ENCODE measurements at places on chromosomes 12 and 14. TPM values are rescaled to one million over a fixed set of nuclear protein-coding genes. Genes with fewer than 3 reads are reported as not detected.
A peak's percentile ranks its signal among the peaks of the same experiment; 100 is the strongest.

- H3K36me3 ChIP-seq = no peaks in the 10 kb centered on the region
- no peak overlapping the region for H3K27ac ChIP-seq
- no peak overlapping the region for H3K4me3 ChIP-seq
- DNase-seq = no peak
- peaks cover 22% of the 10 kb centered on the region for H3K4me1 ChIP-seq
These were observed 141.4 kb downstream of the PHLDA1 start for GRCh38 chr12:75890141-75890540.

- no peak overlapping the region for H3K27ac ChIP-seq
- H3K4me3 ChIP-seq = no peak overlapping the region
- no peaks in the 10 kb centered on the region for H3K36me3 ChIP-seq
- no peak for DNase-seq
- H3K4me1 ChIP-seq = no peaks in the 10 kb centered on the region
- H3K27me3 ChIP-seq = no peaks in the 10 kb centered on the region
These were observed 133.9 kb upstream of the FGD4 start for GRCh38 chr12:32265456-32265855.

- H3K4me3 ChIP-seq = no peak overlapping the region
- no peaks in the 10 kb centered on the region for H3K36me3 ChIP-seq
- DNase-seq = no peak
- H3K4me1 ChIP-seq = peaks cover 14% of the 10 kb centered on the region
These were observed 15.7 kb upstream of the DLK1 start for GRCh38 chr14:100710826-100711462.

- H3K27ac ChIP-seq = no peak overlapping the region
- H3K36me3 ChIP-seq = no peaks in the 10 kb centered on the region
- H3K4me1 ChIP-seq = peaks cover 13% of the 10 kb centered on the region
These were observed 24.0 kb downstream of the ITGA7 start for GRCh38 chr12:55683676-55684075.

DNA sequence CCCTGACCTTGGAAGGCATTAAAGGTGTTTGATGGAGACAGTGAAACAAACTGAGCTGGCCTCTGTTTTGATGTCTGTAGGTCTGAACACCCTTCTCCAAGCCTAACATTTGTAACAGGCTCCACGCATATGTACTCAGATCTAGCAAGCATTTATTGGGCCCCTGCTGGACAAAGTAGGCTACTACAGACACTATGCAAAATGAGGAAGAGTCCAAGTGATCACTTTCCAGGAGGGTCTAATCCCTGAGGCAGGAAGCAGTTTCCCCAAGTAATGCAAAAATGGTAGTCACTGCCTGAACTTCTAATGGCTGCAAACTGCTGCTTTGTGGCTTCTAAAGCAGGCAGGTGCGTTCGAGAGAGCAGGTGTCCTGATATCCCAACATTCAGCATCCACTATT, 405.8 kb downstream of the MED13L start:
- H3K36me3 ChIP-seq = no peaks in the 10 kb centered on the region
- no peak overlapping the region for H3K27ac ChIP-seq
- no peak for DNase-seq
- no peaks in the 10 kb centered on the region for H3K27me3 ChIP-seq
- H3K4me3 ChIP-seq = no peak overlapping the region
- H3K4me1 ChIP-seq = no peaks in the 10 kb centered on the region

- no peaks in the 10 kb centered on the region for H3K36me3 ChIP-seq
- no peak overlapping the region for H3K27ac ChIP-seq
- no peaks in the 10 kb centered on the region for H3K27me3 ChIP-seq
- DNase-seq = no peak
- H3K4me1 ChIP-seq = no peaks in the 10 kb centered on the region
These were observed 29.9 kb upstream of the TMEM260 start for GRCh38 chr14:56549721-56550120.

DNA sequence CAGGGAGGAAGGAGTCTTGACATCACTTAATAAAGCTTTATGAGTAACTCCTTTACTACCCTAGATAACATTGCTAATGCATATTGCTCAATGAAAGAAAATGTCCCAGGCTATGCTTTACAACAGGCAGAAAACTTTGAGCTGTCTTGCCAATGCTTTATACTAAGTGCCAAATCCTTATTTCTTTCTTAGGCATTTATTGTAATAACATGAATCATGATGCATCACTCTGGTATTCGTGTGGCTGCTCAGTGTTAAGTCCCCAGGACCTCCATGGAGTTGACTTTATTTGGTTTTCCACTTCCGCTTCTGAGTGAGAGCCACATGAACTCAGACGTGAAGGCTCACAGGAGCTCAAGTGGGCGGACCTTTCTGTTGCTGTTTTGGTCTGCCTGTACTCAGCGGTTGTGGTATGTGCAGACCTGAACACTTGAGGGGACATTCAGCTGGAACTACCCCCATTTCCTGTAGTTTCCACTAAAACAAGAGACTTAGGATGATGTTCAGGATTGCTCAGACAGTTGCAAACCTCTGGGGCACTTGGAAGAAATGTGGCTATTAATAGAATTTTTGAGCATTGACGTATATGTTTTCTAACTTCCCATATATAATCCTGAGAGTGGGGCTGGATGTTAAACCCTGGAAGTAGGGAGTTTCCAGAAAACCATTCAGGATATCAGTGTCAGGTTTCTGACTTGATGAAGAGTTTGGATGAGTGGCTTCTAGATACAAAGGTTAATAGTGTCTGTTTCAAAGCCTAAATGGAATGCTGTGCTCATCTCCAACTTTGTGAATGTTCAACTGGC, 258.6 kb downstream of the MSRB3 start:
- H3K4me1 ChIP-seq = peaks cover 17% of the 10 kb centered on the region
- H3K36me3 ChIP-seq = no peaks in the 10 kb centered on the region
- no peaks in the 10 kb centered on the region for H3K27me3 ChIP-seq
- DNase-seq = peak; percentile 92

DNA sequence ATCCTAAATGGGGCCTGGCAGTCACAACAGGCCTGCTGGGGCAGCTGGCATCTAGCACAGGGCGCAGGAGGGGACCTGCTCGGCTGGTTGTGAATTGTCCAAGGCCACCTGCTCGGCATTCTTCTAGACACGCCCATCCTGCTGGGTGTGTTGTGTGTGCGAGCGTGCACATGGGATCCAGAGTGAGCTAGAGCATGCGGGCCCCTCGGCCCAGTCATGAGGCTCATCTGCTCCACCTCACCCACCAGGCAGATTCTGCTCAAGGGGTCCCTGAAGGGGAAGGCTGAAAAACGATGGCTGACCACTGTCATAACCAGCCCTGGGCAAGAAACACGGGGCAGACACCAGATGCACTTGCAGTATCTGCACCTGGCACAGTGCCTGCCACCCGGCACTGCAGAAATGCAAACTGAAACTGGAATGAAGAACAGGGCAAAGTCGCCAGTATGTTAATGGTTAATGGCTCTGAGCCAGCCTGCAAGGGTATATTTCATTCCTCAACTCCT, 31.8 kb downstream of the MAX start:
- no peaks in the 10 kb centered on the region for H3K27me3 ChIP-seq
- DNase-seq = peak; percentile 79
- H3K36me3 ChIP-seq = peaks cover 4% of the 10 kb centered on the region
- no peak overlapping the region for H3K4me3 ChIP-seq
- peaks cover 29% of the 10 kb centered on the region for H3K4me1 ChIP-seq

DNA sequence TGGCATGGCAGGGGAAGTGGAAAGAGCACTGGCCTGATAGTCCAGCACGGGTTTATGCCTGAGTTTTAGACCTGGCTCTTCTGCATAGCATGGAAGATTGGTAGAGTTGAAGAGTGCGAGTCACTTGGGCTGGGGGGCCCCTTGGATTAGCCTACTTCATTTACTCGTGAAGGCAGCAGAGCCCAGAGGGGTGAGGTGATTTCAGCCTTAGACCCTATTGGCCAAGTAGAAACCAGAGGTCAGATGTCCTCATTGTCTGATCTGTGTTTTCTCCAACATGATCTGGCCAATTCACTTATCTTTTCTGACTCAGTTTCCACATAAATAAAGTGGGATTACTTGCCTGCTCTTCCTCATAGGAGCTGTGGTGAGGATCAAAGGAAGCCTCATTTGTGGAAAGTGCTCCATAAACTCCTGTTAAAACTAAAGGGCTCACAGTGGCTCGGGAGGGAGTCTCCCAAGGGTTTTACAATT, 1.9 kb downstream of the PLEKHG3 start:
- no peaks in the 10 kb centered on the region for H3K36me3 ChIP-seq
- H3K27ac ChIP-seq = peak overlapping the region; percentile 94
- no peak overlapping the region for H3K4me3 ChIP-seq
- DNase-seq = no peak

Gene TEX22
- total RNA-seq = not detected

Gene ALG10
- total RNA-seq = 19.1 TPM

Measured in thyroid gland (tissue), 4 donors.